Brain microvascular endothelial cell (primary cell): ENCODE measurements at places on chromosomes 11 and 22.

DNA sequence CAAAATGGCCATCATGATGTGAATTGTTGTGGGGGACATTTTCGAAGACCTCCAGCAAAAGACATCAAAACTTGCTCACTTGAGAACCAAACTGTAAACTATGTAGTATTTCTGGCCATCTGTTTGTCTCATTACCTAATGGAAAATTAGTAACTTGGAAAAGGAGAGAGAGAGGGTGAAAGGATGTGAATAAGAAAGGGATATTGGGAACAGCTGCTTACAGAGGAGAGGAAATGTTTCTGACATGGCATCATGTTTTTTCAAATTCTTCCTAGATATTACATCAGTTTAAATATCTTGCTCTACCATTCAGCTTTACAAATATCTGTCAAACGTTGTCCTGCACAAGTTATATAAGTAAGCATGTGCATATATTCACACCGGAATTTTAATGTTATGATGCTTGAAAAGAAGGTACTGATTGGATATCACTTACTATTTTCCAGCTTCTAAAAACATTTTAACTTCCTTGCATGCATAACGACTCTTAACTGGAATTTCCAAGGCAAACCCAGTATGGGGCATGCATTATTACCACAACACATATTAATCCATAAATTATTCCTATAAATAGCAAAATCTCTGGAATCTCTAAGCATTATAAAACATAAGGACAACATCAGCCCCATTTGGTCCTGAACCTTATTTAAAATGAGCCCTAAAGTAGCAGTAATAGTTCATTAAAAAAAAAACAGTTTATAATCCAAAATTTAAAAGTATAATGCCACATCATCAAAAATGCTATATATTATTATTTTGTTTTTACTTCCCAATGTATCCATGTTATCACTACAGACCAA lies 20.0 kb downstream of the GUCY1A2 start:
- no peak for DNase-seq

- no peak for DNase-seq
Observed at GRCh38 chr22:49969751-49970527, 9.4 kb downstream of the PIM3 start.

GRCh38 chr11:116657842-116658825 lies 114.7 kb downstream of the BUD13 start:
- no peak for DNase-seq

- DNase-seq, result no peak
Observed at GRCh38 chr11:123439616-123440015, 9.5 kb downstream of the GRAMD1B start.

- DNase-seq, result no peak
Observed at GRCh38 chr11:36945384-36945783, 347.3 kb upstream of the RAG2 start.

- peak; percentile 38 for DNase-seq
Observed at GRCh38 chr11:72864702-72865655, 50.8 kb downstream of the ATG16L2 start.

- DNase-seq, result no peak
Observed at GRCh38 chr22:19641254-19641982, 72.9 kb upstream of the SEPTIN5 start.

DNA sequence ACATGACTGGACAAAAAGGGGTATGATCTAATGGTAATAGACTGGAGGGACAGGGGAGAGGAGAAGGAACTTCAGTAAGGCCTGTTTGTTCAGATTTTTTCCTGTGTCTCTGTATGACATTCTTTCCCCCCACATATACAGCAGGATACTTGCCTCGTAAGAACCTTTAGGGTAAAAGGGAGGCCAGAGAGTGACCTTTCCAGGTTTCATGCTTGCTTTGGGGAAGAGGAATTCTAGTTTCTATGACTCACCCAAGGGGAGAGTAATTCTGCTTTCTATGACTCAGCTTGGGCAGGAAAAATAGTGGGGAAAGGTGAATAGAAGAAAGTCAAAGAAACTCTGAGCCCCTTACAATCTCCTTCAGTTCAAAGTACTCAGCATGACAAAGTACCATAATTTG lies 457.0 kb downstream of the DLG2 start:
- DNase-seq, result peak; percentile 33

DNA sequence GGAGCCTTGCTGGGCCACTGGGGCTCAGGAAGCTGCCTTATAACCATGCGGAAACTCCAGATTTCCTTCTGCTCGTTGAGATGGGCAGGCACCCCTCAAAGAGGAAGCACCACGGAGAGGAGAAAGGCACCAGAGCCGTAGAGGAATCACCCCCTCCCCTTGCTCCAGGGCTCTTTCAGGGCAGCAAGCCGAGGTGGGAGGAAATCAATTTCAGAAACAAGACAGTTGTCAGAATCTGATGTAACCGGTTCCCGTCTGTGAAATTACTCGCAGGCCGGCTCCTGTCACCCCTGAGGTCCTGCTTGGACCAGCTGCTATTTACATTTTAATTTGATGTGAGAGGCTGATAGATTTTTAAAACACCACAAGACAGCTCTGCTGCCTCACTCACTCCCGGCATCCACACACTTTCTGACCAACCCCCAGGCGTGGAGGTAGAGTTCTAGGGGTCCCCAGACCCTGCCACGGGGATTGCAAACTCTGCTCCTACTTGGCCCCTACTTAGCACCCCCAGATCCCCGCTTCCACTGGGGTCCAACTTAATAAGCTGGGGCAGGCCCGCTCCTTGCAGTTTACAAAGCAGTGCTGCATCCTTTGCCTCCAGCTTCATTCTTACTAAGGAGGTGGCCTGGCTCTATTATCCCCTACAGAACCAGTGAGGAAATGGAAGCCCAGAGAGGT lies 162.5 kb downstream of the CEP164 start:
- DNase-seq, result no peak

DNA sequence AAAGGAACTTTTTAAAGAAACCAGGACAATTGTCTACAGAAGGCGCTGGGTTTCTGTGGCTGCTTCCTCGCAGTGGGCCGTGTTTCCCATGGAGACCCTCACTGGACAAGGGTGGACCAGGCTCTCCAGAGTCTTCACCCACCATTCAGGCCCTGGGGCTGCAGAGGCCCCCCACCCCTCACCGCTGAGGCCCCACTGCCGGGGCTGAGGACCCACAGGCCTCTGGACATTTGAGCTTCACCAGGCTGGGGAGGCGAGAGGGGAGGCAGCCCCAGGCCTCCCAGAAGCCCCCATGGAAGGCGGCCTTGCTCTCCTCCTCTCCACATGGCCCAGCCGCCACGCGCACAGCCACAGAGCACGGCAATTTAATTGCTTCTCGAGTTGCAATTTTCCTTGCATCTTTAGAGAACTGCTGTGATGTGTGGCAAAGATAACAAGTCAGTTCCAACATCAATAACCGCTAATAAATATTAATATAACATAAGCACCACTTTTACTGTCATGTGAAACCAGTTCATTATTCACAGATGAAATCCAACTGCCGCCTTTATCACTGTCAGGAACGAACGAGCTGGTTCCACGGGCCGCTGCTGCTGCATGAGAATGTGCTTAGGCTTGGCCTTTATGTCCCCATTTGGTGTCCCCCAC lies 81.0 kb downstream of the PHF21B start:
- DNase-seq, result no peak

- DNase-seq, result no peak
Observed at GRCh38 chr11:75858042-75858441, 43.0 kb downstream of the UVRAG start.

DNA sequence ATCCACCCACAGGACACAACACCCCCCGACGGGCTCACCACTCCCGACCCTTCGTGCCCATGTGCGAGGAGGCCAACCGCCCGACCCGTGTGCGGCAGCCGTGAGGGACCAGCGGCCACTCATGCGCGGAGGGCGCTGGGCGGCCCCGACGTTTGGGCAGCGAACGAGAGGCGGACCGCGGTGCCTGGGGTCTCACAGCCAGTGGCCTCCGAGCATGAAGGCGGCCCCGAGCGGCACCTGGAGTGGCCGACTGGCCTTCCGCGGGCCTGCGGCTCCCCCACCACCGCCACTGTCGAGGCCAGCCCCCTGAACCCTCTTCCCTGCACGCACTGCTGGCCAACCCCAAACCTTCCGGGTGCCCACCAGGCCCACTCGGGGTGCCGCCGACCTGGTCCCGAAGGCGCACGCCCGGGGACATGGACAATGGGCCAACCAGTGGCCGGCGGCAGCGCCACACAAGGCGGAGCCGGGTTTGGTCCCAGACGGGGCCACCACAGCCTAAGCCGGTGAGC lies 4274.9 kb upstream of the OR11H1 start:
- DNase-seq, result no peak

DNA sequence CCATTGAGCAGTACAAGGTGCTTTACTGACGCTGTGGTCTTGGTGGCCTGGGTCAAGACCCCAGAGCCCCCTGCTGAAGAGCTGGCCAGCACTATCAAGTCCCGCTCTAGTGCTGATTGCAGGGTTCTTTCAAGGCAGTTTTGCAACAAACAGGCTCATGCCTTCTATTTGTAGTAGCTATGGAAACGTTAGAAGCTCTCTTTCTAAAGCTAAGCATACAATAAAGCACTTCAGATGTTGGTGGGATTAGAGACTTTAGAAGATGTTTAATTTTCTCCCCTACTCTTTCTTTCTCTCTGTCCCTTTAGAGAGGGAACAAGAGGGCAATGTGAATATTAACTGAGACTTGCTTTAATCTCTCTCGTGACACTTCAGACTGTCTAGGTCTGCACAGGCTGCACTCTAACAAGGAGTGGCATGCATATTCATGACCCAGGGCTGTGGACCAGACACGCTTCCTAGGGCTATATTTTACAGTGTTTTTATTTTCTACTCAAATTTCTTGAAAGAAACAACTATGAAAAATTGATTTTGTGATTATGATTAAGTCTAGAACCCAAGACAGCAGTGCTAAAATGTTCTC lies 138.6 kb downstream of the WNT7B start:
- DNase-seq, result no peak

DNA sequence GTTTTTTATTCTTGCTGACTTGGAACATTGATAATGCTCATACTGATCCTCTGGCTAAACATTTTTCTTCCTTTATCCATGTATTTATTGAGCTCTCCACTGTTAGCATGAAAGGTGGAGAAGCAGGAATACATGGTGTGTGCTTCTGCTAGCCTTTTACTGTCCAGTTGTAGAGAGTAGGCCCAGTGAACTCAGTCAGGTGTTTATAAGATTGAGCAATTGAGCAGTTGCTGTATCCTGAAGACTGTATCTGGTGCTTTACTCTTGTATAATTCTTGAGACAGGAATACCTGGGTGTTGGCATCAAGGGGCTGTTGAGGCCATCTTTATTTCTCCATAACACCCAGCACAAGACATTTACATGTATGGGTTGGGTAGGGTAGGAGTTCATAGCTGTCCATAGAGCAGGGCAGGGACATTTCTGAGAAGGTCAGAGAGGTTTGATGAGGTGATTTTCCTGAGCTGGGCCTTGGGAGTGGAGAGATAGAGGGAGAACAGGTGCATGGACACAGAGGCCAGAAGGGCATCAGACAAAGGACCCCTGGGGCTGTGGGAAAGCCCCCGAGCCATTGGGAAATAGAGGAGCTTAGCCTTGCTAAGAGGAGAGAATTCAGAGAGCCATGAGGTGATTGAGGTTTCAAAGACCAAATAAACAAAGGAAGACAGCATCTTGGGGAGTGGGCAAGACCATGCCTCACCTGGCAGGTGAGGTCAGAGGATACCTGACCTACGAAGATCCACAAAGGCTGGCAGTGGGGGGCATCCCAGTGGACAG lies 155.5 kb downstream of the TEAD1 start:
- no peak for DNase-seq

DNA sequence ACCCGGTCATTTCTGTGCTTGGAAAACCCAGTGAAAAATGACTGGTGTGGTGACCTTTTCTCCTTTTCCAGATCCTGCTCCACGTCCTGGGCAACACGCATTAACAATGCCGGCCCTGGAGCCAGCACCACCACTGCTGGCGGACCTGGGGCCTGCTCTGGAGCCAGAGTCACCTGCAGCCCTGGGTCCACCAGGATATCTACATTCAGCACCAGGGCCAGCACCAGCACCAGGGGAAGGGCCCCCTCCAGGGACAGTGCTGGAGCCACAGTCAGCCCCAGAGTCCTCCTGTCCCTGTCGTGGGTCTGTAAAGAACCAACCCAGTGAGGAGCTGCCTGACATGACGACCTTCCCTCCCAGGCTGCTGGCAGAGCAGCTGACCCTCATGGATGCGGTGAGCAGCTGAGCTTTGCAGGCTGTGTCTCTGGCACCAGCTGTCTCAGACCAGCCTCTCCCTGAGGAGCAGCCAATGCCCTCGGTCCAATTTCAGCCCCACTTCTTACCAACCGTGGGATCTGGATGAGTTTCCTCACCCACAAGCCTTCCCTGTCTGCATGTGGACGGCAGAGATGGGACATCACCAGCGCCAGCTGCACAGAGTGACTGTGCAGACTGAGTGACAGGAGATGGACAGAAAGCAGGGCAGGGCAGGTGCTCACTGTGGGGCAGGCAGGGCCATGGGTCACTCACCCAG lies 1.9 kb downstream of the RGL4 start:
- no peak for DNase-seq

DNA sequence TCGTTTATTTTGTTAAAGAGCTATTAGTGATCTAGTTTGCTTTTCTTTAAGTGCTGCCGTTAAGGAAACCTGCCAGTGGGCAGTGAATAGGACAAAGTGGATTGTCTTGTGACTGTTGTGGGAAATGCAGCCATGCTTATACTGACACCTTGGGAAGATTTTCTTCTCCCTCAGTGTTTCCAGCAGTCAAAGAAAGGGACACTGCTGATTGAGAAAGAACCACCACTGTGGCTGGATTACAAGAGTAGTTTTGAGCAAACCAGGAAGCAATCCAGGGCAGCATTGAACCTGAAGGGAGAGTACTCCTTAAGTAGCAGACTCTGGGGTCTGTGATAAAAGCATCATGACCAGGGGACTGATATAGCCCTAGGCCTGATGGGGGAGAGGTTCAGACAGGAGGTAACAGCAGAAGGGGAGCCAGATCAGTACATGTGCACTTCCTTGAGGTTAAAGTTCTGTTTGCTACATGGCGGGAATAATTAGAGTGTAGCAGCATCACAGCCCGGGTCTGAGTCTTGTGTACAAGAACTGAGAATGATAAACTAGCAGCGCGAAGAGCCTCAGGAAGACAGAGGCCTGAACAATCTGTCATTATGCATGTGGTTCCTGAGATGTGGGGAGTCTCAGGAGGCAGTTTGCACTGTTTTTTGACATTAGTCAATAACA lies 167.8 kb downstream of the C11orf91 start:
- no peak for DNase-seq

- peak; percentile 70 for DNase-seq
Observed at GRCh38 chr11:86678823-86679222, 6.4 kb upstream of the ME3 start.

DNA sequence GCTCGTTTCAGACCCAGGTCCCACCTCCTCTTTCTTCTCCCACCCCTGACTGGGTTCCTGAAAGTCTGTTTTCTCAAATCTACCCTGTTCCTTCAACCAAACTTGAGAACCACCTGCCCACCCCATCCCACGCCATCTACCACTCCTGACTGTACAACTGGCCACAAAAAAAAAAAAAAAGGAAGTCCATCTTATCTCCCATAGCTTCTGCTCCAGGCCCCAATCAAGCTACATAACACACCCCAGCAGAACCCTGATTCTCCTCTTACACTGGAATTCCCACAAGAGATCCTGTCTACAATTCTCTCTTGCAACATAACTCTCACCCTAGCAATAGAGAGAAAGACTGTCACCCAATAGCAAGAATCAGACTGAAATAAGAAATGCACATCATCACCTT lies 39.2 kb upstream of the CHST1 start:
- no peak for DNase-seq
